ENCODE measurements at places on chromosomes 4 and X.

GRCh38 chr4:85933291-85933640, 426.6 kb downstream of the MAPK10 start:
- DNase-seq: no peak

- no peak for DNase-seq
Observed at GRCh38 chrX:79325263-79325958, 41.7 kb downstream of the ITM2A start.

- DNase-seq: no peak
Observed at GRCh38 chr4:2008671-2008920, 178 bp downstream of the NELFA start.

- no peak for DNase-seq
Observed at GRCh38 chrX:4710618-4711433, 997.4 kb upstream of the PRKX start.

DNA sequence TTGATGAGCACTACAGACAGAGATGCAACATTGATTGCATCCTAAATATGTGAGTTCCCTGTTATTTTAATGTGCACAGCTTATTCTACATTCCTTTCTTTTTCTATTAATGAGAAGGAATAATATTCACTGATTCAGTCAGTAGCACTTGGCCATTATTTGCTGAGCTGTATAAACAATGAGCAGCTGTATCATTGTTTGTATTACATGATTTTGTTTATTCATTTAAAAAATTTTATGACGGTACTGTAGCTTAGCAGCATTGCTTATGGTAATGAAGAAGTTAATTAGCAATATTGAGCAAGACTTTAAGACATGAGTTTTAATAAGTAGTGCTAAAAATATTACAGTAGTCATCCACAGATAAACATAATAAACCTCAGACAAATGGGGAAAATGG, 582.0 kb downstream of the ADGRL3 start:
- no peak for DNase-seq

DNA sequence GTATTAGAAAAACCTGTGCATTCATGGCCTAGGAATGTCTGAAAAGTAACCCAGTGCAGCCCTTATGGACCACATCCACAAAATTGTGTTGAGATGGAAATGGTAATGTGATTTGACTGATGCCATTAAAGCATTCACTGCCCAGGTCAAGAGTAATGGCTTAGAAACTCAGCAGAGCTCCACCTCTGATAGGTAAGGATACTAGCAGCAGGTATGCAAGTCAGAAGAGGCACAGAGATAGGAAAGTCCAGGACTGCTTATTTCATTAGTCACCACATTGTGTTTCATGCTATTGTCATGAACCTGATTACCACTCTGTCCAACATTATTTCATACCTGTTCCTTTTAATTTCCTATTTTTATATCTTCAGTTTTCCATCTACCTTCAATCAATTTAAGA, 2042.2 kb downstream of the ARAP2 start:
- no peak for DNase-seq

GRCh38 chr4:40804598-40804997, 54.8 kb downstream of the NSUN7 start:
- no peak for DNase-seq

- peak; percentile 9 for DNase-seq
Observed at GRCh38 chrX:85052205-85052604, 48.5 kb downstream of the APOOL start.

DNA sequence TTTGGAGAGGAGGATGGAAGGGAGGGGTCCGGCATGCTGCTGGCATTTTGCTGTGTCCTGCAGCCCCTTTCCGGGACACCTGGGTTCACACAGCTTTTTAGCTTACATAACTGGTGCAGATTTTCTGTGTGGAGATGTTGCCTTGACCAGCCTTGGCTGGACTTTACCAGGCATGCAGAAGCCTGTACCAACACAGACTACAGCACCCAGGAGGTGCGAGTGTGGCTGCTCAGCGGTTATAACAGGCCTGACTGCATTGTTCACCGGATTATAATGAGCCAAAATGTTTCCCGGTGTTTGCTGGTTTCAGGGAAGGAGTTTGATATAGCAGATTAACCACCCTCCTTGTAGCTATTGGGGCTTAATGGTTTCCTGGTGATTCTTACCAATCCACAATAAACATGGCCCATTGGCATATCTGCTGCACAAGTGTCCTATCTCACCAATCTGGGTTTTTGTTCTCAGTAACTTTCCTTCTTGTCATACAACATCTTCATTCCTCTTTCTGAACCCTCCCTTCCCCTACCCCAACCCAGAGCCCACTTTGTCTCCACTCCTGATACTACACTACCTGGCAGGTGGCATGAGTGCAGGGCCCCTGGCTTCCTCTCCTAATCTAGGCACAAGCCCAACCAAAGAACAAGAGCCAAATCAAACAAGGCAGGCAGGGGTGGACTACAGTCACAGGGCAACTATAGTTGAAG, 3.9 kb downstream of the RPL10 start:
- DNase-seq: peak; percentile 12

- no peak for DNase-seq
Observed at GRCh38 chrX:26925088-26925487, 538.1 kb downstream of the PPP4R3C start.

GRCh38 chrX:119410027-119410819, 11.1 kb downstream of the SLC25A43 start:
- DNase-seq: peak; percentile 71

DNA sequence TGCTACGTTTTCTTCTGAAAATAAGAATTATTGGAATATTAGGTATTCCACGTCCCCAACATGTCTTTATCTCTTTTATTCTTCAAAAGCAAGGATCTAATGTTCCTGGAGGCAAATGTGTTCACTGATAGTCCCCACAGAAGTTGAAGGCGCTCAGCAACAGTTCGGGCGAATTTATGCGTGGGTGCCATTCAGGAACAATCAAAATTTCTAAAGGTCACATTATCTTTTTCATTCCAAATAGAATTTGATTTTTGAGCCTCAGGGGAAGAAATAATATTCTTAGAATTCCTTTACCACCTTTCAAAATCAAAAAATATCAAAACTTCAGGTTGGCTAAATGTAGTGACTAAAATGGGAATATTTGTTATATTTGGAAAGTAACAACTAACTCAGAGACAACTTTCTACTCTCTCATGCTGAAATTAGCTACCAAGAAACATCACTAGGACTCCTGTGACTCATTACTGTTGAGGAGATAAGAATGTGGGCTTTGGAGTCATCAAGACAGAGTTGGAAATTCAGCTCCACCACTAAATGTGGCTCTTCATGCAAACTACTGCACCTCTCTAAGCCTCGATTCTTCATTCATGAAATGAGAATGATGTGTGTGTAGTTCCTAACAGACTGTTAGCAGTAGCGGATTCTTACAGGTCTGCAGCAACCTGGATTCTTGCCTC, 72.3 kb upstream of the KIT start:
- peak; percentile 48 for DNase-seq

DNA sequence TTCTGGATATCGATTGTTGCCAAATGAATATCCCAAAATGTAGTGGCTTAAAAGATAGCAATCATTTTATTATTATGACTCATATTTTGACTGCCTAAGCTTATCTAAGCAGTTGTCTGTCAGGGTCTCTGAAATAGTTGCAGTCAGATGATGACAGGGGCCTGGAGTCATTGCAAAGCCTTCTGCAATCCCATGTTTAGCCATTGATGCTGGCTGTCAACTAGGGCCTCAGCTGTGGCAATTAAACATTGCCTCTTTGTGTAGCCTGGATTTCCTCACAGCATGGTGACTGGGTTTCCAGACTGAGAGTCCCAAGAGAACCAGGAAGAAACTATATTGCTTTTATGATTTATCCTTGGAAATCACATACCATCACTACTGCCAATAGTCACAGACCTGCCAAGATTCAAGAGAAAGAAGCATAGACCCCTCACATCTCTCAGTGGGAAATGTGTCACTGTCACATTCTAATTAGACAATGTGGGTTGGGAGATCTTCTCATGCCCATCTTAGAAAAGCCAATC, 227.3 kb upstream of the NOCT start:
- DNase-seq: no peak

DNA sequence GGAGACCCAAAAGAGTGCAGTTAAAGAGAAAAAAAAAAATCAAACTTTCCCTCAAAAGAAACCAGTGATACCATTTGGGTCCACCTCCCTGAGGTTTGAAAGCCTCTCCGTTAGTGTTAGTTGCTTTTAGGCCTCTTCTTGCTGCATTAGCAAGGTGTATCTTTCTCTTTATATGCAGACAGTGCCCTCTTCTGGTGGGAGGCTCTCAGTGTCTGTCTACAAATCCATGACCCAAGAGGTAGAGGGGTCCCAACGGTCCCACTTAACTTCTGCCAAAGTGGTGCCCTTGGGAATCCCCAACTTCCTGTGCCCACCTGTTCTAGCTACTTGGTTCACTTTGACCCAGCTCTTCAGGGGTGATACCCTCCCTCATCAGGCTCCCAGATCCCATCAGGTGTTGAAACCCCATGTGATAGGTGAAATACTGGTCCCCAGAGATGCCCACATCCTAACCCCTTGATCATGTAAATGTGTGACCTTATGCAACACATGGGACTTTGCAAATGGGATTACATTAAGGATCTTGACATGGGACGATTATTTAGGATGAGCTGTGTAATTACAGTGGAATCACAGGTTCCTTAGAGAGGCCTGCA, 63.7 kb upstream of the CD99 start:
- peak; percentile 42 for DNase-seq

DNA sequence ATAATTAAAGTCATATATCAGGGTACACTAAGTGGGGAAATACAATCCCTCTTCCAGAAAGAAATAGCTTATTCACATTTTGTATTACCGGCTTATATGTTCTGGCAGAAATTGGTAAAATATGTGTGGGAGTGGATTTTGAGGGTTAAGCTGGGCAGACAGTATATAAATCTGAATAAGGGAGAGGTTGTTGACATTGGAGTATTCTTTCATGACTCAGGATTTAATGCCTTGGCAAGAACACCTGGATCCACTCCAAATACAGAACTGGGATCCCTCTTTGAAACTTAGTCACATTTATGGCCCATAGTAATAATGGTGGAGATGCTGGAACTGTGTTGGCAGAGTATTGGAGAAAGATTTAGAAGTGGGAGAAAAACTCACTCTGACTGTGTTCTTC, 54.3 kb upstream of the TET2 start:
- DNase-seq: peak; percentile 43

- DNase-seq: no peak
Observed at GRCh38 chr4:41215155-41215554, 813 bp upstream of the APBB2 start.

GRCh38 chrX:32599156-32599555, 612.2 kb downstream of the DMD start:
- DNase-seq: no peak

DNA sequence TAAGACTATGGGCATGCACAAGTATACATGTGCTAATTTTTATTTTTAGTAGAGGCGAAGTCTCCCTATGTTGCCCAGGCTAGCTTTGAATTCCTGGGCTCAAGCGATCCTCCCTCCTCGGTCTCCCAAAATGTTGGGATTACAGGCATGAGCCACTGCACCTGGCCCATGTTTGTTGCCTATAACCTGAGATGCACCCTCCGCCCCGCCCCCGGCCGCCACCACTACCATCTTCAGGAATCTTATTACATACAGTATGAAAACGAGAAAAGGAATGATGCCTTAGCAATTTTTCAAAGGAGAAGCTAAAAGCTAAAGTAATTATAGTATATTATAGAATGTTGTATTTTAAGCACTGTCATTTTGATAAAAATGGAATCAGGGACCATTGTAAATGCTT, 61.2 kb downstream of the POU4F2 start:
- DNase-seq: no peak

DNA sequence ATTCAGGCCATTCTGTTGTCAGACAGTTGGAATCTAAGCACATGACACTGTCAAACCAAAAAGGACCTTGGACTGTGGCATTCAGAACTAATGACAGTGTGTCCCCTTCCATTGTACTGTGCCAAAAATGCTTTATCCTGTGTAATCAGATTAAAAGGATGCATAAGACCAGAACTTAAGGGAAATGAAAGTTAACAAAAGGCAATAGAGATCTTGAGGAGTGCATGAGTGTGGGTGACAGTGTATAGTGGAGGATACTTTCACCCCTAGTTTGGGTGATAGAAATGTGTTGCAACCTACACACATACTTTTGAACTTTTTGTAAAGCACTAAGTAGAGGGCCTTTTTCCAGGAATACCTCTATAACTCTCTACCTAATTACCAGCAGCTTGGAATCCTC, 4.5 kb downstream of the CYSLTR1 start:
- DNase-seq: no peak

GRCh38 chr4:12359420-12359819, 930.7 kb upstream of the HS3ST1 start:
- no peak for DNase-seq

DNA sequence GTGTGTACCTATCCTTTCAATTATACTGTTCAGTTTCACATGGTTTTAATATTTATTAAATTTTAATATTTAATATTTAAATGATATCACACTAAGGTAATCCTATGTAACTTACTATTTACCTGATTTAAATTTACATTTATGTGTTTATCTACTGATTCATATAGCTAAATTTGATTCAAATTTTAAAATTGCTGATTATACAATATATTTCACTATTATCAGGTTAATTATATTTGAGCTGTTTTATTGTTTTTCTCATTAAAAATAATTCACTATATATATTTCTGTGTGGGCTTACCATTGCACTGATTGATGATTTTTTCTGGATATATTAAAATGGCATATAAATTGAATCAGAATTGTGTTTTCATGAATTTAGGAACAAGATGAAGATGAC, 1923.5 kb downstream of the STIM2 start:
- DNase-seq: no peak

DNA sequence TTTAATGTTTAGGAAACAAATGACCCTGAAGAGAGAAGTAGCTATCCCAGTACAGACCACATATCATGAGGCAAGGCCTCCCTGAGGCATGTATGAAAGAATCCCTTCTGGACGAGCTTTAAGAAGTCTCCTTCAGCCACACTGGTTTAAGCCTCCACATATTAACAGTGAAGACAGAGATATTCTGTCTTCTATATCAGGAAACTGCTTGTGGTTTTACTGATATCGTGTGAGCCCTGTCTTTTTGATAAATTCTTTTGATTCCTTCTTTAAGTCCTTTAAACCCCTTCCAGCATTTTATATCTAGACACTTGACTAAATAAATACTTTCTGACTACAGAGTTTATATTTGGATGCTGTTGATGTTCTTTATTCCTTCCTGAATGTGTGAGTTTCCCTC, 45.9 kb upstream of the GPC4 start:
- no peak for DNase-seq

- no peak for DNase-seq
Observed at GRCh38 chrX:153397256-153397960, 3.7 kb downstream of the PNMA6E start.

DNA sequence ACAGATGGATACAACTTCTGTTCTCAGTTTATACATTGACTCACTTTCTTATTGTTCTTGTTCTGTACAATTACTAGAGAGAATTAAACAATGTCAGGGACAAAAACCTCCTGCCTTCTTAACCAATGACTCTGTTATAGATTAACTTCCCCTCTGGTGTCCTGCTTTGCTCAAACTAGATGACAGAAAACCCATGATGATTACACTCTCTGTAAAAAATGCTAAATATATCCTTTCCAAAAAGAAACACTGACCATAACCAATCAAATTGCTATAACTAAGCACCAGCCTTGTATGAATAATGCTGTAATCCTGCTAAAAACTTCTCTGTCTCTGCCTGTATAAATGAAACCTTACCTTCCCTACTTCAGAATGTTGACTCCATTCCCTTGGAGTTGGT, 29.8 kb upstream of the IL13RA2 start:
- peak; percentile 5 for DNase-seq
